ENCODE measurements at places on chromosomes 6 and 20. TPM values are rescaled to one million over a fixed set of nuclear protein-coding genes. Genes with fewer than 3 reads are reported as not detected.

The TPMT gene
- polyA plus RNA-seq, result 28.0 TPM

The CAP2 gene
- polyA plus RNA-seq, result 14.2 TPM

The GMPR gene
- polyA plus RNA-seq, result 9.7 TPM

DNA sequence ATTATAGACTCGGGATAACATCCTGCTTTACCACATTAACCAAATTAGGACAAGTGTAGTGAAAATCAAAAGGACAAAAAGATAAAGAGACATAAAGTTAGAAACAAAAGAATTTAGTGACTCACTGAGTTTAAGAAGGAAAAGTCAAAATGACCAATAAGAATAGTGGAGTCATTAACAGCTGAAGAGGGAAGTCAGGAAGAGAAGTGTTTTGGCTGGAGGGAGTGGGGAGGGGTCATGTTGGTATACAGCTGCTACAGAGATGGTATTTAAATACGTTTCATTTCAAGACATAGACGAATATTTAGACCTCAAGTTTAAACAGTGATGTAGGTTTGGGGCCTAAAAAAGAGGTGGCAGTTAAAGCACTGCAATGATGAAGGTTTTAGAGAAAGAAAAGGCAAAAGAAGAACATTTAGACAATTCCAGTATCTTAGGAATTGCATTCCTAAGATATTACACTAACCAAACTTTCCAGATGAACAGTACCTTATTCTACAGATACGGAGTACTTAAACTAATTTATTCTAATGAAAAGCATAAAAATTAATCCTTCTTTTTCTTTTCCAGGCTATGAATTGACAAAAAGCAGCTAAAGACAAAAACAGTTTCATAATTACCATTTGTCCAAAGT lies 10.6 kb downstream of the FKBP5 start:
- DNase-seq, result no peak

DNA sequence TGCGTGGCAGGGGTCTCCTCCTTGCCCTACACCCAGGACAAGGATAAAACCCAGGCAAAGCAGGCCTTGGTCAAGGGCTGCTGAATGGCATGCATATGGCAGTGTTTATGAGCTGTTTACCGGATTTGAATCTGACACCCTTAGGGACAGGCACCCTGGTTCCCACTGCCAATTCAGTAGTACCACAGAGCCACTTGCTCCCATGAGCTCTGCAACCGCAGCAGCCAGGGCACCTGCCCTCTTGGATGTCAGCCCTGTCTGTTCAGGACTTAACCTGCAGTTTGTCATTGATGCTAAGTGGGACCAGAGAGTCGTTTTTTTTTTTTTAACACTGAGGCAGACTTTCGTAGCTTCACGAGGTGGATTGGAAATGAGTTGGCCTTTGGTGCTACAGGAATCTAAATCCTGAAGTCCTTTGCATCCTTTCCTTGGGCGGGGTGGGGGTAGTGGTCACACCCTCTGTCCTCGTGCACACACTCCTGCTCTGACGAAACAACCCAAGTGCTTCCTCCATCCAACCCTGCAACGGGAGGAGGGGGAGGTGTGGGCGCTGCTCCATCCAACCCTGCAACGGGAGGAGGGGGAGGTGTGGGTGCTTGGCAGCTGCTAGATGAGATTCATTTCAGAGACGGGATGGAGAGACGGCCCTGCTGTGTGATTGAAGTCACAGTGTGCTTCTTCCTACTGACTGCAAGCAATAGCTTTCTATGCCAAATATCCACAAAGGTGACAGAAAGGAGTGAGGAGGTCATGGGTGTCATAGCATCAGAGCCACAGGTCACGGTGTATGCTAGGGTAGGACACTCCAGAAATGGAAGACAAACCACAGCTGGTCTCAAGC lies 166.5 kb downstream of the SMOC2 start:
- peak; percentile 75 for DNase-seq

- no peak for DNase-seq
Measured at GRCh38 chr6:41002168-41002567, 36.9 kb downstream of the UNC5CL start.

- no peak for DNase-seq
Measured at GRCh38 chr6:135012764-135013163, 41.9 kb downstream of the HBS1L start.

DNA sequence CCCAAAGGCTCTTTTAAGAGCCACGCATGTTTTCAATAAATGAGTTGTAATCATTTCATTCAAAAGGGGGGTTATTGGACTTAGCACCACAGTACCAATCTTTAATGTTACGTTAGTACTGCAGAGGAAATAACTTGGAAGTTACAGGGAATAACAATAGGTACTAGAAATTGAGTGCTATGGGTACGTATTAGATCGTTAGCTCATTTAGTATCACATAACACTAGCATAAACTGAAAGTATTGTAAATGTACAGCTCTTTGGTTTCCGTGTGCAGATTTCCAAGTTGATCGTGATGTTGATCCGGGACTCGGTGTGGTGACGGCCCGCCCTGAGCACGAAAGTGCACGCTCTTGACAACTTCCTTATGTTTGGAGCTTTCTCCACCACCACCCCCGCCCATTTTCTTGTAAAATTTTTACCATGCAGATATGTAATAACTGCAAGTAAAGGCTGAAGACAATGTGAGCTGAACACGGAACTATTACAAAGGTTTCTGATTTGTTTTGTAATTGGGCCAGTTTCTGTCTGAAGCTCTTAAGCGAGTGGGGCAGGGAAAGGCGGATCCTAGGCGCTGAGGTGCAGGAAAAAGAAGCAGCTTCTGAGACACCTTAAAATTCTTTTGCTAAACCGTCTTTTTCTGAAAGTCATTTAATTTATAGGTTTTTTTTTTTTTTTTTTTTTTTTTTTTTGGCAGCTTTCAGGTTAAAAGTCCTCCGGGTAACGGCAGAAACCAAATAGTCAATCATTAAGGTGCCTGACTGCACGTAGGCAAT lies 71.5 kb downstream of the HFE start:
- DNase-seq, result peak; percentile 53

DNA sequence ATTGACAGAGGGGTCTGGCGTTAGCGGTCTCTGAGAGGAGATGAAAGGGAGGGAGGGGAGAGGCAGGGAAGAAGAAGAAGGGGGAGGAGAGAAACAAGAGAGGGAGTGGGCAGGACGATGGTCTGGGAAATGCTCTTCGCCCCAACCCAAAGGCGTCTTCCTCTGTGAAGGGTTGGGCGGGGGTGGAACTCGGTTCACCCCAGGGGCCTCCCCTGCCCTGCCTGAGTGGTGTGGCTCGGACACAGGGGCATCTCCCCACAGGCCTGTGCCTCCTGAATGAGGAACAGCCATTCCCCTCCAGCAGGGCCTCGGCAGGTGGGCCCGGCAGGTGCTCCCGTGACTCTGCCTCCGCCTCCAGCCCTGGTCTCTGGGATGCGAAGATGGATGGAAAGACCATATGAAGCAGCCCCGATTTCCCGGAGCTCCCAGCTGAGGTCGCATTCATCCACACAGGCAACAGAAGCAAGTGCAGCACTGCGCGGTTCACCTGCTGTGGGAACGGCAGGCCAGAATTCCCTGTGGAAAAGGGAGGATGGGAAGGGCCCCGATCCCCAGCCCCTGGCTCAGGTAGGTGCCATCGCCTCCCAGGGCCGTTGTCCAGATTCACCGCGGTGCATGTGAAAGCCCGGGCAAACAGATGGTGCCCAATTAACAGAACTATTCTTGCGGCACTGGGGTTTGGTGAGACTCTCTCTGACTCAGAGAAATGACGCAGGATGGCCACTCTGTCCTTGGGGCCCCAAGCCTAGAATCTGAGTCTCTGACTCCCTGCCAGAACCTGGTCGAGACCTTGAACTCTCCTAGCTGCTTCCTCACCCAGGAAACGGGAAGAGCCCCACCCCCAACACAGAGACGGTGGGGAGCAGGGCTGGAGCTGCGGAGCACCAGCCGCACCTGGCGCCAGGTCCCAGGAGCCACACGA lies 29.4 kb upstream of the RPS6KA2 start:
- no peak for DNase-seq

DNA sequence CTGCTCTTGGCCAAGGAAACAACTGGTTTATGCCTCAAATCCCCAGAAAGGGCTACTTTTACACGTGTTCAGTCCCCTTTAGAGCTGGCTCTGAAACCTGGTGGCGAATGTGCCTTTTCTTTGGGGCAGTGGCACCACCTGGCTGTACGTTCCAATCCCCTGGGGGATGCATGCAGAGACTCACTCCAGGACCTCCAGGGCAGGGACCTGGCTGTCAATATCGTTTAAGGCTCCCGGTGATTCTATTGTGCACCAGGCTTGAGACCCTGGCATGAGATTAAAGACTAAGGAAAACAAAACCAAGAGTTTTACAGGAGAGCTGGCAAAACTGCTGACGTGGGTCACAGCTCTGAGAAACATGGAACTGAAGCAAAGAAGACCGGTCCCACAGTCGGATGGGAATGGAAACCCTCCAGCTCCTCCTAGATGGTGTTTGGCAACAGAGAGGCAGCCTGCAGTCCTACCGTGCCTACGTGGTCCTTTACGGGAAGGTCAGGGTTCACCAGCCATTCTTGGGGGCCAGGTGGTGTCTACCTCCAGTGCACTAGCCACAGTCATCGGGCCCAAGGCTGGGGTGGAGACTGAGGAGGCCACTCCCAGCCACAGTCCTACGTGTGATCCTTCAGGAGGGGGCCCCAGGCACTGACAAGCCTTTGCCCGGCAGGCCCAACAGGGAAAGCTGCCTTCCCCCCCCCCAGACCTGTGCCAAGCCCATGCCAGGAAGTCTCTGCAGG lies 203.3 kb upstream of the CST7 start:
- no peak for DNase-seq

GRCh38 chr6:135647521-135647920 lies 150.0 kb upstream of the AHI1 start:
- DNase-seq, result no peak
